NCI-H187 treated with DMSO at 0.1 percent for 48 hours (cell line): ENCODE measurements at places on chromosomes 16 and 17.

- DNase-seq = no peak
Measured at GRCh38 chr17:79517827-79518584, 92.8 kb downstream of the RBFOX3 start.

GRCh38 chr17:77497578-77497934 is 356.8 kb downstream of the SEC14L1 start:
- no peak for DNase-seq

DNA sequence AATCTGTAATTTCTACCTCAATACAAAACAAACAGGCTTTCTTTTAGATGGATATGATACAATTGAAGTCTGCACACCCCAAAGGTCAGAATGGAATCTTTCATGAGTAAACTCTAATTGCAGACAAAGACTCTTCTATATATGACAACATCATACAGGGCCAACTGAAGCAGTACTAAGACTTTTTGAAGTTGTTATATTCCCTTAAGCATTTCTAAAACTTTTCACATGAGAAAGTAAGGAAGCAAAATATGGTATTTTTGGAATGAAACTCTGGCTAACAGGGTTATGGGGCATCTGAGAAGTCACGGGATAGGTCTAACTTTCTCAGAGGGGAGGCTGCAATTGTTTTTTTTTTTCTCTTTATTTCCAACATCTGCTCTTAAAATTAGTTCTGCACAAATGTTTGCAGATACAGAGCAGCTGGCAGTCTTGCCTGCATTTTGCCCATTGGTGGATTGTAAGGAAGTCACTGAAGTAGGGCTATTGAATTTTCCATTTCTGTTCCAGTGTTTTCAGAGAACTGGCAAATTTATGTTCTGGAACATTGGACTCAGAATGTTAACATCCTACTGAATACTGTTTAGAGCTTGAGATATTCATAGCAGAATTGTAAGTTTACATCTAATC is 59.1 kb downstream of the SSH2 start:
- DNase-seq = no peak

- no peak for DNase-seq
Measured at GRCh38 chr17:38898291-38898679, 27.1 kb upstream of the LASP1NB start.

- DNase-seq = no peak
Measured at GRCh38 chr16:59126486-59126885, 392.4 kb upstream of the GOT2 start.

DNA sequence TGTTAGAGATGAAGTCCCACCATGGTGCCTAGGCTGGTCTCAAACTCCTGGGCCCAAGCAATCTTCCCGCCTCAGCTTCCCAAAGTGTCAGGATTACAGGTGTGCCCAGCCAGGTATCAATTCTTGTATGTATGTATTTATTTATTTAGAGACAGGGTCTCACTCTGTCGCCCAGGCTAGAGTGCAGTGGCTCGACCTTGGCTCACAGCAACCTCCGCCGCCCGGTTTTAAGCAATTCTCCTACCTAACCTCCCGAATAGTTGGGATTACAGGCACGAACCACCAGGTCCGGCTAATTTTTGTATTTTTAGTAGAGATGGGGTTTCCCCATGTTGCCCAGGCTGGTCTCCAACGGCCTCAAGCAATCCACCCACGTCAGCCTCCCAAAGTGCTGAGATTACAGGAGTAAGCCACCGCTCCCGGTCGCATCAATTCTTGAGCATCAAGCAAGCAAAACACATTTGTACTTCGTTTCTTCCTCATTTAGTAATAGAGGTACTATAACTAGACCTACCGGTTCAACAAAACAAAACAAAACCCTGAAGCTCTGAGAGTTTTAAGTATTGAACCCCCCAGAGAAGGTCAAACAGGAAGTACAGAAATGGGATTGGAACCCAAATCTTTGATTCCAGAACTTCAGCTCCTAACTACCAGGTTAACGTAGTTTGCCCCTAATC is 1.0 kb upstream of the ZNF500 start:
- DNase-seq = no peak

DNA sequence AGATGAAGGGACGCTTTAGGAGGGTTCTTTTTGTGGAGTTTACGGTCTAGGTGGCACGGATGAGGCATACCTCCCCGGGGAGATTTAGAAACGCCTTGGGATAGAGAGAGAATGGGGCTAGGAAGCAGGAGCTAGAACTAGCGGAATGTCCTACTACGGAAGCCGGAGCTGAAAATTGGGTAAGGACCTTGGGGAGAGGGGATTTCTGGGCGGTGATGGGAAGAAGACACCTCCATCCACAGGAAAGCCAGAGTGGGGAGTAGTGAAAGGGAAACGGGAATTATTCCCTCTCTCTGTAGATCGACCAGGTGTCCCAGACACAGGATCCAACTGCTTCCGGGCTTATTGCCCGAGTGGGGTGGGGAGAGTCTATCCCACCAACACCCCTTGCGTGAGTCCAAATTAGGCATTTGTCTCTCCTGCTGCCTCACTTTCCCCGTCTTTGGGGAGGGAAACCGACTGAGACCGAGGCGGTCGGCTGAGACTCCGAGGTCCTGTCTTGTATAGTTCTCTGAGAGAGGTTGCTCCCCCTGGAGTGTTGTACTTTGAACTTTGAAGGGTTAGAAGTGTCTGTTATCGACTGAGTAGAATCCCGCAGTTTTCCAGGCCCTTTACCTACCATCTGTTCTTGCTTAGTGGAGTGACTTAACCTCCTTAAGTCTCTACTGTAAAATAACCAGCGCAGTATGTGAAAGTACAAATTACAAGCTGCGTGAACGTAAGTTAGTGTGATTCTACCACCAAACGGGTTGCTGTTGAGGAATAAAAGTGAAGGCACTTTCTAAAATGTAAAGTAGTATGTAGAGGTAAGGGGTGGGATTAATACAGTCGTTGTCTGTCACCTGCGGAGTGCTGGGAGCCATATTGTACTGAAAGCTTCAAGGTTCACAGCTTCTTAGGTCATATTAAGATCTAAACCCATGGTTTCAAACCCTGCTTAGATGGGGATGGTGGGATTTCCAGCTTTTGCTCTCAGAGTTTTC is 1.0 kb downstream of the RSPRY1 start:
- DNase-seq = no peak

- DNase-seq = no peak
Measured at GRCh38 chr17:57599271-57600045, 145.6 kb downstream of the CCDC182 start.

DNA sequence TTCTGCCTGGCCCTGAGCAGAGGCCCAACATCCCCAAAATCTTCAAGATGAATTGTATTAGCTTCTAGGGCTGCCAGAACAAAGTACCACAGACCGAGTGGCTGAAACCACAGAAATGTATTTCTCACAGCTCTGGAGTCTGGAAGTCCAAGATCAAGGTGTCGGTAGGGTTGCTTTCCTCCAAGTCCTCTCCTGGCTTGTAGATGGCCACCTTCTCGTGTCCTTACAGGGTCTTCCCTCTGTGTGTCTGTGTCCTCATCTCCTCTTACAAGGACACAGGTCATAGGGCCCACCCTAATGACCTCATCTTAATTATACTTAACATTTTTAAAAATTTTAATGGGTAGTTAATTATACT is 215.7 kb downstream of the NTN1 start:
- no peak for DNase-seq

GRCh38 chr17:50618941-50619340 is 15.7 kb upstream of the ABCC3 start:
- DNase-seq = no peak

- peak; percentile 46 for DNase-seq
Measured at GRCh38 chr16:7227229-7227721, 105.4 kb upstream of the RBFOX1 start.

- no peak for DNase-seq
Measured at GRCh38 chr16:9372934-9373890, 281.8 kb downstream of the HAPSTR1 start.

DNA sequence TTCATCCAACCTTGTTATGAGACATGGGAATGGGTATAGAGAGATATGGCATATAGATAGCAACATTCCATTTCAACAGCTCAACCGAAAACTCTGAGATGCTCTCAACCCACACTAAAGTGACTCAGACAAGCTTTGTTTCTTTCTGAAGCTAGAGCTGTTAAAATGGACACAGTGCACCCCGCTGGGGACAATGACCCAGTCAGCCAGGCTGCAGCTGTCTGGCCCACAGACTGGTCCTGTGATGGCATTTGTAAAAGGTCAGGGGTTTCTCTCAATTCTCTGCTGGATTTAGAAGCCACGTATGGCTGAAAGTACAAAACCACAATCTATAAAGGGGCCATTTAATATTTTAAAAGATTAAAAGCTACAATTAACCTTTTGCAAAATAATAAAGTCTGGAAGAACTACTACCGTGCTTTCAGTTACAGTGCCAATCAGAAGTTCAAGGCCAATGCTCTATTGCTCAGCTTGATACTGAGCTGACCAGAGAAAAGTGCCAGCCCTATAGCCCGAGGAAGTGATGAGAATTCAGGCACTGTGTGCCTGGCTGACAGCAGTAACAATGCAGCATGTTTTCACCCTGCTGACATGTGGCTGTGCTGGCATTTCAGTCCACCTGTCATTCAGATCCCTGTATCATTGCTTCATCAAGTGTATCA is 60.2 kb downstream of the TEX2 start:
- no peak for DNase-seq

DNA sequence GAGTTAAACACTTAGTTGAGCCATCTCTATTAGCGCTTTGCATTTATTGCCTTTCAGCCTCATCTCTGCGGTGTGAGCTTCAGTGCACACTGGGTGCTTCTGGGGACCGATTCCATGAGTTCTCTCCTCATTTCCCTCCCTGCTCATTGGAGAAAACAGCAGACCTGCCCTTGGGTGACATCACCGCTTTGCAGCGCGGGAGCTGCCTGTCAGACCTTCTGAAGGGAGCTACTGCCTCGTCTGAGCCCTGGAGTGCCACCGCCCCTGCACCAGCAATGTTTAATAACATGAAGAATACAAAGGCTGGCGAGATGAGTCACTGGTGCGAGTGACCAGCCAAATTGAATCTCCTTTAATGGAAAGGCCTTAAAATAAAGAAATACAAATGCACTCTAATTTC is 30.2 kb upstream of the CPPED1 start:
- DNase-seq = no peak

GRCh38 chr16:3274490-3274889 is 8.8 kb upstream of the ZNF263 start:
- DNase-seq = no peak
